ENCODE measurements at places on chromosomes 16 and 17.

GRCh38 chr17:80725517-80725916 is 180.9 kb downstream of the RPTOR start:
- DNase-seq = no peak

DNA sequence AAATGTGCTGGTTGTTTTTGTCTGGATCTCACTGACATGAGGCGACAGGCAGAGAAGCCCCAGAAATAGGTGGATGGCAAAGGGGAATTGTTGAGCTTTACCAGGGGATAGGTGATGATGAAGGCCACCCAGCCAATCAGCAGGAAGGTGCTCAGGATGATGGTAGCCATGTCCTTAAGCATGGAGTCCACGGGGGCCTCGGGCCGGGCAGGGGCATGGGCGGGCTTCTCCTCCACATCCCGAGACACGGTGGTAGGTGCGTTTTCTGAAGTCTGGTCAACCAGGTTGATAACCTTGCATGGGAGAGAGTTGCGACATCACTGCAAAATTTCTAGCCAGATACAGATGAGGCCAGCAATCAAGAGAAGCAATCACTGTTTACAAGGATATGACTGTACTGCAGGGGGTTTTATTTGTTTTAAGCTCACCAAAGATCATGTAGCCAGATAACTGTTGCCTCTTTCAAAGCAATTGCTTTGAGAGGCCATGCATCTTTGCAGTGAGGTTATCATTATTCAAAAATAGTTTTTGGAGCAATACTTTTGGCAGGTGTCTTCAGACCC is 37.3 kb upstream of the ICAM2 start:
- no peak for DNase-seq

- no peak for DNase-seq
These were observed 2.2 kb upstream of the NTN3 start for GRCh38 chr16:2468725-2469398.

- DNase-seq = no peak
These were observed 237.5 kb upstream of the PMFBP1 start for GRCh38 chr16:72409423-72409822.

- peak; percentile 61 for DNase-seq
These were observed 219.3 kb upstream of the GSE1 start for GRCh38 chr16:85393674-85394451.
